ENCODE measurements at places on chromosomes 1 and 21.
A peak's percentile ranks its signal among the peaks of the same experiment; 100 is the strongest.

DNA sequence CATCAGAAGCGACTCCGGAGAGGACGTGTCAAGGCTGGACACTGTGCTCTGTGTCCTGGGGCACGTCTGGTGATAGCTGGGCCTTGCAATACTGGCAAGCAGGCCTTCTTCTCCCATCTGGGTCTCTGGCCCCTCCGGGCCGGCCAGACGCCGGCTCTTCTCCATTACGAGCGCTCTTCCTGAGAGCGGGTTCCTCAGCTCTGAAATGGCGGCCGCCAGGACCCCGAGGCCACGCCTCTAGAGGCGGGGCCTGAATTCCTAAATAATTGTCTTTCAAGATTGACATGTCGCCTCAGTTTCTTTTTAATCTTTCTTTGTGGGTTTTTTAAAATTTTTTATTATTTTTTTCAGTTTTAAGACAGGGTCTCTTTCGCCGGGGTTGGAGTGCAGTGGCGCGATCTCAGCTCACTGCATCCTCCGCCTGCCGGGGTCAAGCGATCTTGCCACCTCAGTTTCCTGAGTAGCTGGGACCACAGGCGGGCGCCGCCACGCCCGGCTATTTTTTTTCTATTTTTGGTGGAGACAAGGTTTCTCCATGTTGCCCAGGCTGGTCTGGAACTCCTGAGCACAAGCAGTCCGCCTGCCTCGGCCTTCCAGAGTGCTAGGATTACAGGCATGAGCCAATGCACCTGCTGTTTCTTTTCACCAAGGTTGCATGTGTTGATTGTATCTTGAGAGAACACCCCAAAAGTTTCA lies 9.2 kb downstream of the RNF2 start:
- no peak for DNase-seq

GRCh38 chr1:160409486-160409885 lies 9.1 kb downstream of the VANGL2 start:
- DNase-seq, result no peak

GRCh38 chr1:107342316-107342715 lies 201.5 kb downstream of the NTNG1 start:
- peak; percentile 21 for DNase-seq

GRCh38 chr1:206684478-206685333 lies at the start of gene MAPKAPK2:
MAPKAPK2 (plus strand) TSS chr1:206684905; CDS start chr1:206685230, 325 bp downstream.
- peak; percentile 82 for DNase-seq

DNA sequence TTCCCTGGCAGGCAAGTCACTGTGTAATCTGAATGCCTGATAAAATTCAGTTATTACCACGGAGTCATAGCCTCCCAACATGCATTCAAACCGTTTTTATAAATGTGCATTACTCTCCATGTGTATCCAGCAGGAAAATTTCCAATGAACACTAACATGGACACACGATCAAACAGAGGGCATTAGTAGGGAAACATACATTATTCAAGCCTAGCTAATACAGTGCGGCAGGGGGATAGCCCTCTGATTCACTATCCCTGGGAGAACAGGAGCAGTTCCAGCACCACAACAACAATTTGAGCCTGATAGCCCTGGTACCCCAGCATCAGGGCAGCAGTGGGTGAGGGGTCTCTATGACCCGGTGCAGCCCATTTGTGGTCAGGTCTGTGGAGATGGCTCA lies 35.8 kb upstream of the HMGB4 start:
- no peak for DNase-seq

DNA sequence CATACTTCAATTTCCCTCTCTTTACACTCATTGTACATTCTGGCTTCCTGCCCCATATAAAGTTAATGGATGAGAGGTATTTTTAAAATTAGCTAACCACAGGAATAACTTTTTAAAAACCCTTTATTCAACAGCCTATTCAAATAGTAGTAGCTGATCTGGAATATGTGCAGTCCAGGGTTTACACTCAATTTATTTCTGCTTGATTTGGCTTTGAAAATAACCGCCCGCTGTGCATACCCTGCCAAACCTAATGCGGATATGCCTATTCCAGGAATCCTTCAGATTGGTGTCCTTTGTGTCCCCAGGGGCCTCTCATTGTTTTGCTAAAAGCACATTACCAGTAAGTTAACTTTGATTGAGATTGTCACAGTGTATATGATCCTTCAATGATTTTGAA lies 1686.2 kb downstream of the PLA2G4A start:
- no peak for DNase-seq

DNA sequence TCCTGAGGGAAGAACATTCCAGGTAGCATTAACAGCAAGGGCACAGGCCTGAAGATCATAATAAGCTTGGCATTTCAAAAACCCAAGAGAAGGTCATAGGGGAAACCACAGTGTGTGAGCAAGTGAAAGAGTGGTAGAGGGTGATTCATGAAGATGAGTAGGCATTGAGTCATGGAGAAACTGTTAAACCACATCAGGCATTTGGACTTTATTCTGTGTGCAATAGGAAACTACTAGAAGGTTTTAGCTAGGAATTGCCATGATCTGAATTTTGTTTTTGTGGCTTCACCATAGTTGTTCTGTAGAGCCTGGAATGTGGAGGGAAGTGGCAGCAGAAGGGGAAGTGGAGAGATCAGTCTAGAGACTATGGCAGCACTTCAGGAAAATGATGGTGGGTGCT lies 359.0 kb upstream of the PTBP2 start:
- no peak for DNase-seq

GRCh38 chr1:240029418-240029817 lies 62.3 kb upstream of the FMN2 start:
- no peak for DNase-seq

- no peak for DNase-seq
Measured at GRCh38 chr1:151401125-151401788, 1.9 kb downstream of the PSMB4 start.

GRCh38 chr1:110783292-110783918 lies 89.5 kb upstream of the CD53 start:
- DNase-seq, result no peak

- no peak for DNase-seq
Measured at GRCh38 chr1:240649733-240650721, 38.1 kb upstream of the GREM2 start.

GRCh38 chr1:113677250-113678158 lies 81.8 kb downstream of the PHTF1 start:
- DNase-seq, result no peak

DNA sequence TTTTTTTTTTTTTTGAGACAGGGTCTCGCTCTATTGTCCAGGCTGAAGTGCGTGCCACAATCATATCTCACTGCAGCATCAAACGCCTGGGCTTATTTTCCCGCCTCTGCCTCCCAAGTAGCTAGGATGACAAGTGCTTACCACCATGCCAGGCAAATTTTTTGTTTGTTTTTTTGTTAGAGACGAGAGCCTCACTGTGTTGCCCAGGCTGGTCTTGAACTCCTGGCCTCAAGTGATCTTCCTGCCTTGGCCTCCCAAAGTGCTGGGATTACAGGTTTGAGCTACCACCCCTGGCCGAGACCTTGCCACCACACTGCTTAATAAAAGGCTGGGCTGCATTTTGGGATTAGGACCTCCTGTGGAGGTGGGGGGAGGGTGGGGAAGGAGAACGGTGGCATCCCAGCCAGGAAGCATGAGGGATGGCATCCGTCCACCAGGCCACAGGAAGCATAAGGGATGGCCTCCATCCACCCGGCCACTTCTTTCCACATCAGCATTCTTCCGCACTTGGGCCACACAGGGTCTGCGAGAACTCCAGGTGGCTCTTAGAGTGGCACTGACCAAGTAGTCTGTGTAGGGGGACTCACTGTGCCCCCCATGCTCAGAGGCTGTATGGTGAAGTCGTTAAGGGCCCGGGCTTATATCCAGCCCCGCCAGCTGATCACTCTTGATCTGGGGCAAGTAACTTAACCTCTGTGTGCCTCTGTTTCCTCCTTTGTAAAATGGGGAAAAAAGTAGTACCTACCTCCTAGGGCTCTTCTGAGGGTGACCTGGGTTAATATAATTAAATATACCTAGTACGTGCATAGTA lies 75.0 kb downstream of the GALNT2 start:
- DNase-seq, result no peak

GRCh38 chr1:11984576-11984975 lies 4.3 kb downstream of the MFN2 start:
- DNase-seq, result no peak

DNA sequence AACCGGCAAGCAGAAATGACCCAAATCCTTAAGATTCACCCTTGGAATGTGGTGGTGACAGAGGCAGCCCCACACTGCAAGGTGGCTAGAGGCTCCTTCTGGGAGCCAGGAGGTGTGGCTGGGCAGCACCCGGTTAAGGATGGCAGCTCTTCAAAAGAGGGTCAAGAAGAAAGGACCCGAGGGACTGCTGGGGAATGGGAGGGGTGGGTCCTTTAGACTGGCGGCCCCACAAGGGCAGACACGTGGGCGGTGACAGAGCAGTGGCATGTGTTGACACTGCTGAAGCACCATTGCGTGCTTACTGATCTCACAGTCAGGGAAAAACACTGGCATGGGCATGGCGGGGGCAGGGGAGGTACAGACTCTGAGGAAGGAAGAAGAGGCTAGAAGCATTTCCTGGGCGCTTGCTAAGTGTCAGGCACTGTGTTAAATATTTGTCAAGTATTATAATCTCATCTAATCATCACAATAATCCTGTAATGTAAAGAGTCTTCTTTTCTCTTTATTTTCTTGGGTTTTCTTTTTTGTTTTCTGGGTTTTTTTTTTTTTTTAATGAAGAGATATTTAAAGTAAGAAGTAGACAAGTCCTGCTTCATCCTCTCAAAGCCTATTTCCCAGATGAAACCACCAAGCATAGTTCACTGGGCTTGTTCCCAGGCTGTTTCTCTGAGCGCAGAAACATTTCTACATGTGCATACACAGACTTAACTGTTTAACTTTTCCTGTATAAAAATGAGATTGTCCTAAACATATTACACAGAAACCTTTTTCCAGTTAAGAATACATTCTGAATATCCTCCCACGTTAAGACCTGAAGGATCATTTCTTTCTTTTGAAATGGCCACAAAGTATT lies 165.8 kb upstream of the EDN2 start:
- DNase-seq, result no peak

DNA sequence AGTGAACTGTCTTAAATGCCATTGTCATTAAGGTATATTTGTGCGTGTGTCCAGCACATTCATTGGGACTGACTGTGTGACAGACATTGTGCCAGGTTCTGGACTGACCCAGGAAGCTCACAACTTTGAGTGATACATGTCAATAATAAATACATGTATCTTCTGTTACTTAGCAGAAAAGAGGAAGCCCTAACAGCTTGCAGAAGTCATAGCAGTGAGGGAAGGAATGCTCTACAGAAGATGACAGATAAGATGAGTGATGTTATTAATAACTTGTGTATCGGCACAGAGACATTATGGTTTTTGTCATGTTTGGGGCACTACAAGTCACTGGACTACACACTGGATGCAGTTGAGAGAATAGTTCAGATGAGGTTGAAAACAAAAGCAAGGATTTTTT lies 1.2 kb upstream of the SRSF11 start:
- no peak for DNase-seq

GRCh38 chr21:38756746-38757145 lies 49.0 kb upstream of the ETS2 start:
- no peak for DNase-seq

- no peak for DNase-seq
Measured at GRCh38 chr1:89973471-89974127, 21.3 kb upstream of the ZNF326 start.

DNA sequence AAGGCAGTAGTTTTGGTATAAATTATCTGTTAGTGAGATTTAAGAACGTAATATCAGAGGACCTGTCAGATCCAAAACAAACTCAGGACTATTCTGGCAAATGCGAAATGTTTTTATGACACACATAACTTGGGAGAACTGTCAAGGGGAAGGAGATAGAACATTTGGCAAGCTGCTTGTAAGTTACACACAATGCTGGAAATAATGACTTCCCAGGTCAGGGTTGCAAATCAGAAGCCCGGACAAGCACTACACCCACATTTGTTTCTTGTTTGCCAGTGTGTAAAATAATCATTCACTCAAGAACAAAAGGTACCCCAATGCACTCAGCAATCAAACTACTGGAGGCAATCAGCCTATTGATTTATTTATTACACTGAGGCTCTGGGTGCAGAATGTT lies 354.7 kb downstream of the KCNH1 start:
- DNase-seq, result no peak

- no peak for DNase-seq
Measured at GRCh38 chr1:163147019-163147418, 55.7 kb downstream of the RGS5 start.

GRCh38 chr1:18972531-18972930 lies 16.1 kb upstream of the IFFO2 start:
- no peak for DNase-seq

DNA sequence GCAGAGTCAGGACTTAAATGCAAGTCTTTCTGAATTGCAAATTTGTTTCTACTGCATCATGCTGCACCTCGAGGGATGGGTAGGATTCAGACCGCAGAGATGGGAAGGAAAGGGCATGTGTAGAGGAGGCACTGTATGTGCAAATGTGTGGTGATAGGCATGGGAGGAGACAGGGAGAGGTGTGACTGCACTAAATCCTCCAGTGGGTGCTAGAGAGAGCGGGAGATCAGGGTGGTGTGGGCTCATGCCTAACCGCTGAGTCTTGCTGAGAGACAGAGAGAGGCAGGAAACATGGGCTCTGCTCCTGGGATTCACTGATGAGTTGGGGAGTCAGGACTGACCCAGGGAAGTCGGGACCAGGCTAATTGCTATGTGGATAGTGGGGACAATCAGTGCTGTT lies 61.1 kb downstream of the PTPRU start:
- DNase-seq, result no peak

GRCh38 chr21:44658541-44658910 lies 794 bp downstream of the KRTAP12-3 start:
- DNase-seq, result no peak

DNA sequence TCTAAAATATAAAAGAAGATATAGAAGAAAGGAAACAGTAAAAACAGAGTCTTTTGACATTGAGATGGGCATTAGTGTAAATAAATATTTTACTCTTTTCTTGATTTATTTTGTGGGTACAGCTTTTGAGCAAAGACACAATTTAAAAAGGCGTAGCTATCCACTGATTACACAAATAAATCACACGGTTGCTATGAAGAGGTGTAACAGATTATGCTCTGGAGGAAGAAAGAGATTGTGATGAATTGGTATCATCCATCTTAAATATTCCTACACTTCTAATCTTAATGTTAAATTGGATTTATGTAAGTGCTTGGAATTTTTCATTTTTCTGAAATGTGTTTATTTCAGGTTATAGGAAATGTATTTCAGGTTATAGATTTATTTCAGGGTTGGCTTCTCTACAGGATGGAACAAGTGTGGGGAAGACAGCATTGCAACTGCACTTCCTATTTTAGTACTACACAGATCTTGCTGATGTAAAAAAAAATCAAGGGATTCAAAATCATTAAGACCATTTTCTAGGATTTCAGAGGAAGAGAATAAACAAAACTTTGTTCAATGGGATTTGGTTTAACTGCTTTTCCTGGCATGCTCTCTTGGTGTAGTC lies 15.3 kb downstream of the XCL1 start:
- no peak for DNase-seq

DNA sequence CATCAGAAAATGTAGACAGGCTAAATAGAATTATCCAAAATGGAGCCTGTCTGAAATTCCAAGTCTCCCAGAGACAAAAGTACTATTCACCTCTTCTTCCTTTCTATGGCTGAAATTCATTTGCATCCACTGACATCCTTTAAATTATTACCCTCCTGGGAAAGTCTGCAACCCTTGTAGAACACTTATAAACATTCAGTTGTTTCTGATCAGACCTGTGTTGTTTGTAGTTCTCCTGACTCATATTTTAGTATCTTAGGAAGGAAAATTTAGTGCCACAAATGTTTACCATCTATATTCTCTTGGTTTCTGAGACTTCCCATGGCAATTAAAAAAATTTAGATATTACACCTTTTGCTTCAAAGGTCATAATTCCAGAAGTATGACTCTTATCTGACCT lies 69.6 kb upstream of the C1orf105 start:
- no peak for DNase-seq

GRCh38 chr1:19003371-19004290 lies 47.2 kb upstream of the IFFO2 start:
- DNase-seq, result no peak

All from left lung (tissue), 14 donors.